ENCODE measurements at places on chromosomes 13 and 19. TPM values are rescaled to one million over a fixed set of nuclear protein-coding genes. Genes with fewer than 3 reads are reported as not detected.

The OR7A5 gene
- not detected for total RNA-seq

The CYP2F1 gene
- total RNA-seq = not detected

The PSG3 gene
- not detected for total RNA-seq

GRCh38 chr13:34001389-34001788 is 183.4 kb downstream of the RFC3 start:
- DNase-seq = no peak

- DNase-seq = peak; percentile 85
Measured at GRCh38 chr19:44747739-44748425, 626 bp upstream of the BCL3 start.

GRCh38 chr13:107977071-107977574 is 238.2 kb downstream of the LIG4 start:
- no peak for DNase-seq

GRCh38 chr13:97332742-97333141 is 101.2 kb upstream of the RAP2A start:
- DNase-seq = no peak
